Glutamatergic neuron (in vitro differentiated cells): ENCODE measurements at places on chromosomes 1 and 21.

- DNase-seq: no peak
Measured at GRCh38 chr1:23619299-23620188, 60.2 kb upstream of the ID3 start.

- DNase-seq: no peak
Measured at GRCh38 chr1:5601516-5601915, 390.7 kb downstream of the NPHP4 start.

GRCh38 chr1:6152181-6152580, 27.9 kb downstream of the CHD5 start:
- DNase-seq: no peak

DNA sequence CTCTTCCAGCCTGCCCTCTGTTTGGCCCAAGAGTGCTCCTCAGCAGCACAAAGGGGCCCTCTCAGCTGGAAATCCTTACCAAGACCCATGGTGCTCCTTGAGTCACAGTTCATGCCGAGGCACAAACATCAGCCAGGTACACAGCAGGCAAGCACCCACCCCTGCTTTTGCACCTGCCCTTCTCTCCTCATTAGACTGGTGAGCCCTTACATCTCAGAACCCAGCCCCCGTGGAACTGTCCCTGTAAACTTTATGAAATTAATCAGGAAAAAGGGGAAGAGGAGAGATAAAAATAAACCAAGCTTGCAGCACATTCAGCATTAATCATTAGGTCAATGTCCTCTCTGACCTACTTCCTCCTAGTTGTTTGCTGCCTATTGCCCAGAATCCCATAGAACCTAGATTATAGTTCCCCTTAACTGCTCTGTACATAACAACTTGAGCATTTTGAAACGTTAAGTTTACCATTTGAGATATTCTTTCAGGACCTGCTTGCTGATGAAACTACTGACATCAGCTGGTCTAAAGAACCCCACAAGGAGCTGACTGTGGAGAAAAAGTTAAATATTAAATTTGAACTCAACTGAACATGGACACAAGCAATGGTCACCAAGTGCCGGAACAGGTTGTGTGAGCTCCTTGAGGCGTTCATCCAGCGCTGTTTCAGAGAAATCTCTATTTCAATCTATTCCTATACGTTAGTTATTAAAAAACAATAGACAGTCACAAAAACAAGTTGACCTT, 738.4 kb downstream of the MATN1 start:
- no peak for DNase-seq

DNA sequence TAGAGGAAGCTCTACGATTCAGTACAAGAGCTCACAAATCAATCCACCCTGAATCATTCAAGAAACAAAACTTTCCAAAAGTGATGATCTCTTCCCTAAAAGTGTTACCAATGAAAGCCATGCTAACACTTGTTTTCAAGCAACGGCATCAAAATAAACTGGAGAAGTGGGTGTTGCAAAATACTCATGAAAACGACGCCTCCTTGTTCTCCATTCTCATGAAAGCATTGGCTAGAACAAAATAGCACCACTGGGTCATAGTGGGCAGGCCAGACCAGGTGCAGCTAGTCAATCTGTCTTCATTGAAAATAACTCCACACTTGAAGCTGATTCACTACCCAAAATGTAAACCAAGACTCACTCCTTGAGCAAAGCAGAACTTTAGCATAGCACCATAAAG, 4.3 kb downstream of the TIAM1 start:
- no peak for DNase-seq

- peak; percentile 22 for DNase-seq
Measured at GRCh38 chr1:180173952-180174351, 19.3 kb downstream of the QSOX1 start.

GRCh38 chr21:42580076-42580792, 66.6 kb downstream of the SLC37A1 start:
- DNase-seq: no peak

- no peak for DNase-seq
Measured at GRCh38 chr1:10939654-10940450, 72.6 kb upstream of the TARDBP start.

- no peak for DNase-seq
Measured at GRCh38 chr1:21292503-21292983, 2.3 kb upstream of the ECE1 start.

DNA sequence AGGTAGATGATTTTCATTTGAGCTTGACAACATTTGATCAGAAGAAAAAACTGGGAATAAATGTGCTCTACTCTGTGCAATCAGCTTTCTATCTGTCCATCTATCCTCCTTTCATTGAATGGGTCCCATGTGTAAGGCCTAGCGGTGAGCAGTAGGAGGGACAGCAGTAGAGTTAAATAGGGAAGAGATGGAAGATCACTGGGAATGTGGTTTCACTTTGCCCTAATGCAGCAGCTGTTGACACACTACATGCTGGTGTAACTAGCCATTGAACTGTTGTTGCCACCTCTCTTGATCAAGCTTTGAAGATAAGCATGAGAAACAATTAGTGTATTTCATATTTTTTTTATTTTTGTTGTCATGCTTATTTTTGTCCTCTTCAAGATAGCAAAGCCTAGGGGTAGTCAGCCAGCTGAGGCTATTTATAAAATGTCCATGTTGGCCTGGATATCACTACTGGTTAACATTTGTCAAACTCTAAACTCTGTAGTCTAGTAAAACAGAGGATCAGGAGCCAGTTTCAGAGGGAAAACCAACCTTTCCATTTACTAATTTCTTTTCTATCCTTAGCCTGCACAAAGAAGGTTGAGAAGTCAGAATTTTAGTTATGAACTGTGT, 41.9 kb downstream of the CACNA1E start:
- no peak for DNase-seq

DNA sequence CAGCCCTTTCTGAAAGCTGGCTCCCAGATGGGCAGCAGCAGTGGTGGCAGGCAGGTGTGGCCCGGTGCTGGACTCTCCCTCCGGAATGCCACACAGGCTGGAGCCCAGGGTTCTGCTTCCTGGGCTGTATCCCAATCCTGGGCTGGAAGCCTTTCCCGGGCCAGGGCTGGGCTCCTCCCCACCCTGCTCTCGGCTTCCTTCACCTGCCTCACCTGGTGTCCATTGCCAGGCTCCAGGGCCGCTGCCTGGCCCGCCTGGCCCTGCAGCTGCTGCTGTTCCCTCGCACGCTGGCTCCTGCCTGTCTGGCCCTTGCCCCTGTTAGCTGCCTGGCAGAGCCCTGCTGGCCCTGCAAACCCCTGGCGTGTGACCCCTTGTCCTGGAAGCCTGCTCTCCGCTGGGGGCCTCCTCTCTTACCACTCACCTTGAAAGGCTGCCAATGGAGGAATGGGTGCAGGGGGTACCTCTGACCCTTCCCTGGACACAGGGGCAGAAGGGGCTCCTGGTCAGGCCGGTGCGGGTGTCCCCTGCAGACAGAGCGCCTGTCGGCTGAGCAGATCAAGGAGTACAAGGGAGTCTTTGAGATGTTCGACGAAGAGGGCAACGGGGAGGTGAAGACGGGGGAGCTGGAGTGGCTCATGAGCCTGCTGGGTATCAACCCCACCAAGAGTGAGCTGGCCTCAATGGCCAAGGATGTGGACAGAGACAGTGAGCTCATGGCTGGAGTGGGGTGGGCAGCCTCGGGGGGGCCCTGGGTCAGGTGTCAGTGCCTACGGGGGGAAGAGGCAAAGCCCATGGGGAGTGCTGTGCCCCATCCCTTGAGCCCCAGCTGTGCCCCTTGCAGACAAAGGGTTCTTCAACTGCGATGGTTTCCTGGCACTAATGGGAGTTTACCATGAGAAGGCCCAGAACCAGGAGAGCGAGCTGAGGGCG, 1.1 kb downstream of the CALML6 start:
- DNase-seq: peak; percentile 19

- DNase-seq: no peak
Measured at GRCh38 chr21:33124889-33125288, 54.9 kb downstream of the OLIG1 start.

DNA sequence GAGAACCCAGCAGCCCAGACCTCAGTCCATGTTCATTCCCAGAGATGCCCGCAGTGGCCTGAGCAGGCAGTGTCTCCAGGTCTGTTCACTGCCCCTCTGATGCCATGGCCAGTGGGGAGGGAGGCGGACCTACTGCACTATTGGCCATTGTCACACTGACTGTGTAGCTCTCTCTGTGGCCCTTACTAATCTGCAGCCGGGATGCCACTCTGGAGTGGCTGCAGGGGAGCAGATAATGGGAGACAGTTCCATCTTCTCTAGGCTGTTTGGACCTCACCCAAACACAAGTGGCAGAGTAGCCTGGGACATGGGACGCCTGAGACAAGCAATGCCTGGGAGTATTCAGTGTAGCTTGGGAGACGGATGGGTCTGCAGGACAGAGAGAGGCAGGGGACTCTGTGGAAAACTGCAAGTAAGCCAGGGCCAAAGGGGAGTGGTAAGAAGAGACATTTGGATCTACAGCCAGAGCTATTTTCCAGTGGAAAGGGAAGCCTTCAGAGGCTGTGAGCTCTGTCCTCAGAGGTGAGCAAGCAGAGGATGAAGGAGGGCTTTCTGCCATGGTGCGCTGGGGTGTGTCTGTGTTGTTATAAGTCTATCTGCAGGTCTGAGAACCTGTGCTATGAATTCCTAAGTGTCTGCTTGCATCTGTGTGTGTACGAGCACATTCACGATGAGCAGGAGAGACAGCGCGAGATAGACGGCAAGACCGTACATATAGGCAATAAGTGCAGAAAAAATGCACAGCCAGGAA, 26.7 kb downstream of the DMBX1 start:
- DNase-seq: no peak

DNA sequence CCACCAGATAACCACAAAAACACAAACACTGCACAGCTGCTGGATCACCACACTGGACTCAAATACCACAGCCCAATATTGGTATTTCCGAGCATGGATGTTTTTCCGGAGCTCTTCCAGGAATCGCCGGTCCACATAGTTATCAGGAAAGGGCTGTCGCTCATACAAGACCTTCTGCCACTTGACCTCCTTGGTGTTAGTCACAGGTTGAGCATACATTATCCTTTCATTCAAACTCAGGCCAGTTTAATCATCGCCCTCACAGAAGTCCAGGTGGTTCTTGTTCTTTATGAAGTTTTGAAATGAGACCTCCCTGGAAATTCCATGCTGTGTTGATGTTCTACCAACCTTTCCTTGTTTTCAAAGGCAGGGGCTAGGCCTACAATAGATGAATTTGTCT, 1.5 kb downstream of the PIGC start:
- no peak for DNase-seq

GRCh38 chr1:100622506-100622905, 84.6 kb downstream of the GPR88 start:
- DNase-seq: no peak

DNA sequence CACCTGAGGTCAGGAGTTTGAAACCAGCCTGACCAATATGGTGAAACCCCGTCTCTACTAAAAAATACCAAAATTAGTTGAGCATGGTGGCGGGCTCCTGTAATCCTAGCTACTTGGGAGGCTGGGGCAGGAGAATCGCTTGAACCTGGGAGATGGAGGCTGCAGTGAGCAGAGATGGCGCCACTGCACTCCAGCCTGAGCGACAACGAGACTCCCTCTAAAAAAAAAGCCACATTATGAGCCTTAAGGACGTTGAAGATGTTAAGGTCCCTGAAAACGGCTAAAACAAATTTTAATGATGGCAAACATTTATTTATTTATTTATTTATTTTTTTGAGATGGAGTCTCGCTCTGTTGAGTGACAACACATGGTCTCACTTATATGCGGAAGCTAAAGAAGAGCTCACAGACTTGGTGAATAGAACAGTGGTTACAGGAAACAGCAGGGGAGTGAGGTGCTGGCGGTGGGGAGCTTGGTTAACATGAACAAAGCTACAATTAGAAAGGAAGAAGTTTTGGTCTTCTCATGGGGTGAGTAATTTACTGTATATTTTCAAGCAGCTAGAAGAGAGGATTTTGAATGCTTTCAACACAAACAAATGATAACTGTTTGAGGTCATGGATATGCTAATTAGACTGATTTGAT, 47.1 kb downstream of the TCP10L start:
- no peak for DNase-seq

GRCh38 chr1:51729824-51730301, 113.0 kb downstream of the OSBPL9 start:
- DNase-seq: no peak
